ENCODE measurements at places on chromosomes 16 and 17. TPM values are rescaled to one million over a fixed set of nuclear protein-coding genes. Genes with fewer than 3 reads are reported as not detected.

Gene PLLP
- total RNA-seq: 1.1 TPM

- no peaks in the 10 kb centered on the region for H3K36me3 ChIP-seq
- H3K27me3 ChIP-seq: peaks cover 3% of the 10 kb centered on the region
- H3K4me1 ChIP-seq: peaks cover 11% of the 10 kb centered on the region
- no peak overlapping the region for H3K27ac ChIP-seq
Observed at GRCh38 chr16:55668340-55669281, 12.8 kb downstream of the SLC6A2 start.

Gene KRT32
- total RNA-seq: not detected

GRCh38 chr16:8630255-8630953, 8.9 kb downstream of the METTL22 start:
- H3K27me3 ChIP-seq: no peaks in the 10 kb centered on the region
- no peaks in the 10 kb centered on the region for H3K4me1 ChIP-seq
- H3K4me3 ChIP-seq: no peak overlapping the region
- H3K27ac ChIP-seq: no peak overlapping the region
- no peak for DNase-seq
- H3K36me3 ChIP-seq: peaks cover 46% of the 10 kb centered on the region

GRCh38 chr17:32588135-32588534, 101.3 kb downstream of the CDK5R1 start:
- no peak for DNase-seq
- no peak overlapping the region for H3K27ac ChIP-seq
- H3K4me1 ChIP-seq: peaks cover 4% of the 10 kb centered on the region
- H3K36me3 ChIP-seq: peaks cover 15% of the 10 kb centered on the region
- H3K4me3 ChIP-seq: no peak overlapping the region

Gene TPSD1
- not detected for total RNA-seq

DNA sequence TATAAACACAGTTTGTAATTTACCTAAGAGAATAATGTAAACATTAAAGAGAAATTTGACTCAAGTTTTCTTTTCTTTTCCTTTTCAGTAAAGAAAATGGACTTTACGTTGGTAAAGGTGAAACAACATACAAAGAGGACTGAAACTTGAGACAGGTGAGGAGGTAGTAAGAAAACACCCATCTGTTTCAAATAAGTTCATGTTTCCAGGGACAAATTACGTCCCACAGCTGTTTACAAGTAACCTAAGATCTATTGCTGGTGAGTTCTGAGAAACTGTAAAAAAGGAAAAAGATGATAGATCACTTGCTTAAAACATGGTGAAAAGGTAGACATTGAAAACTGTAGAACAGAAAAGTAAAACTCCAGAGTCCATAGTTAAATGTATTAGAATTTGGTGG, 4.8 kb upstream of the ABCA5 start:
- no peak overlapping the region for H3K4me3 ChIP-seq
- peaks cover 13% of the 10 kb centered on the region for H3K27me3 ChIP-seq
- no peak for DNase-seq
- H3K36me3 ChIP-seq: no peaks in the 10 kb centered on the region
- peaks cover 3% of the 10 kb centered on the region for H3K4me1 ChIP-seq

DNA sequence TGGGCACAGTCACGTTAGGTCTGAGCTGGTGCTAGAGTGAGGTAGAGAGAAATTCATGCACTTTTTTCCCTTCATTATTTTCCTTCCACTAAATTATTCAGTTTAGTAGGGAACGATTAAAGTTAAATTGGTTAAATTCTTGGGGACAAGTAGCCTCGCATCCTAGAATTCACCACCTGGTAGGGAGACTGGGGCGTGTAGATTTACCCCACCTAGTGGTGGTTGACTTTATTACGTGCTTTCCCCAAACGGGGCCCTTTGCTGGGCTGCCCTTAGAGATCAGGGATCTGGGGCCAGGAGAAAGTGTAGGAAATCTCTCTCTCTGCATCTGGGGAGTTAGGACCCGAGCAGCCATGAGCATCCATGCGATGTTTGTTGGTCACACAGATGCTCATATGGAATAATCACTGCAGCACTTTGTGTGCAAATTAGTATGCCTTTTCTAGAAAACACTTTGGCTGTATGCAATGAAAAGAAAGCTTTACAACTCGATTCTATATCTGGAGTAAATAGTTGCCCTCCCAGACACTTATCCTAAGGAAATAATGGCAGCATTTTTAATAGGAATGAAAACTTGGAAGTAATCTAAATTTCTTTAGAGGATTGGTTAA, 107.0 kb downstream of the PLCG2 start:
- peaks cover 2% of the 10 kb centered on the region for H3K4me1 ChIP-seq
- H3K27ac ChIP-seq: no peak overlapping the region
- peaks cover 4% of the 10 kb centered on the region for H3K27me3 ChIP-seq
- DNase-seq: no peak

DNA sequence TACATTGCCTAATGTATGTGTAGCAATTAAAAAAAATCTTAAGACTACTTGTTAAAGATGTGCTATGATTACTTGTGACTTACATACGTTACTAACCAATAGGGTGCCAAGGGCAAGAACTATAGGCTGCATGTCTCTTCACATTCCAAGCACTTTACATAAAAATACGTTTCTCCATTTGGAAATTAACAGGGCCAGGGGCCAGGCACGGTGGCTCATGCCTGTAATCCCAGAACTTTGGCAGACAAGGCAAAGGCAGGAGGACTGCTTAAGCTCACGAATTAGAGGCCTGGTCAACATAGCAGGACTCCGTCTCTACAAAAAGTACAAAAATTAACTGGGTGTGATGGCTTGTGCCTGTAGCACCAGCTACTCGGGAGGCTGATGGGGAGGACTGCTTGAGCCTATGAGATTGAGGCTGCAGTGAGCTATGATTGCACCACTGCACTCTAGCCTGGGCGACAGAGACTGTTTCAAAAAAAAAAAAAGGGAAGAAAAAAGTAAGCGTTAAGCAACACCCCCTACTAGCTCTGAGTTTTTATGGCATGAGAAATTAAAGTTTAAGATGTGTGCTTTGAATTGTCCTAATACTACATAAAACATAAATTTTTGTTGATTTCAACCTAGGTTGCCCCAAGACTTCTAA, 12.3 kb downstream of the PSMD12 start:
- H3K4me1 ChIP-seq: no peaks in the 10 kb centered on the region
- H3K27me3 ChIP-seq: no peaks in the 10 kb centered on the region
- H3K36me3 ChIP-seq: peaks cover 46% of the 10 kb centered on the region

Gene PYCARD
- total RNA-seq: 6.5 TPM

GRCh38 chr16:88343271-88343791, 39.4 kb upstream of the ZNF469 start:
- no peak overlapping the region for H3K4me3 ChIP-seq
- DNase-seq: no peak
- no peaks in the 10 kb centered on the region for H3K36me3 ChIP-seq
- H3K4me1 ChIP-seq: peaks cover 5% of the 10 kb centered on the region
- no peak overlapping the region for H3K27ac ChIP-seq

DNA sequence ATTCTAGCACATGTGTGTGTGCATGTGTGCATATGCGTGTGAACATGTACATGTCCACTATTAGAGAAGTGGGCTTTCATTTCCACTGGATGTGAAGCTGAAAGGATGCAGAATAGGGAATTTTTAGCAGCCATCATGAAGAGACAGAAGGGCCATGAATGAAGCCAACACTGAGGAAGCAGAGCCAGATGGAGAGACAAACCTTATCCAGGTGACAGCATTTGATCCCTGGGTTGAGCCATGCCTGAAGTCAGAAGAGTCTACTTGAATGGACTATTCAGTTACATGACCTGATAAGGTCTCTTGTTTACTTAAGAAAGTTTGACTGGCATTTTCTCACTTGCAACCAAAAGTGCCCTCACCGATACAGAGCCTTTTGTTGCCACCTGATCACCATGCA, 88.4 kb downstream of the ASIC2 start:
- H3K4me3 ChIP-seq: no peak overlapping the region
- DNase-seq: no peak
